T-helper 2 cell (primary cell): ENCODE measurements at places on chromosomes 11 and 22.

- DNase-seq: no peak
Measured at GRCh38 chr11:110172468-110173065, 79.4 kb downstream of the ZC3H12C start.

GRCh38 chr11:35418282-35419183, 825 bp downstream of the SLC1A2 start:
- DNase-seq: no peak

DNA sequence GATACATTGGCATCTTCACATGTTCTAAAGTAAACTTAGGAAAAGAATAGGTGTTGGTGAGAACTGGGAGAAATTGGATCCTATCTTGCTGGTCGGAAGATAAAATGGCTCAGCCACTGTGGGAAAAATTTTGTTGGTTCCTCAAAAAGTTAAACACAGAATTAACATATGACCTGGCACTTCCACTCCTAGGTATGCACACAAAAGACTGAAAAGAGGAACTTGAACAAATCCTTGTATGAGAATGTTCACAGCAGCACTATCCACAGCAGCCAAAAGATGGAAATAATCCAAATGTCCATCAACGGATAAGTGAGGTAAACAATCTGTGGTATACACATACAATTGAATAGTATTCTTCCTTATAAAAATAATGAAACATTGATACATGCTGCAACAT, 4.8 kb upstream of the TPH1 start:
- DNase-seq: no peak

- DNase-seq: no peak
Measured at GRCh38 chr11:85709941-85710702, 24.1 kb upstream of the CCDC89 start.

- DNase-seq: no peak
Measured at GRCh38 chr11:73186294-73186850, 31.7 kb upstream of the P2RY2 start.

DNA sequence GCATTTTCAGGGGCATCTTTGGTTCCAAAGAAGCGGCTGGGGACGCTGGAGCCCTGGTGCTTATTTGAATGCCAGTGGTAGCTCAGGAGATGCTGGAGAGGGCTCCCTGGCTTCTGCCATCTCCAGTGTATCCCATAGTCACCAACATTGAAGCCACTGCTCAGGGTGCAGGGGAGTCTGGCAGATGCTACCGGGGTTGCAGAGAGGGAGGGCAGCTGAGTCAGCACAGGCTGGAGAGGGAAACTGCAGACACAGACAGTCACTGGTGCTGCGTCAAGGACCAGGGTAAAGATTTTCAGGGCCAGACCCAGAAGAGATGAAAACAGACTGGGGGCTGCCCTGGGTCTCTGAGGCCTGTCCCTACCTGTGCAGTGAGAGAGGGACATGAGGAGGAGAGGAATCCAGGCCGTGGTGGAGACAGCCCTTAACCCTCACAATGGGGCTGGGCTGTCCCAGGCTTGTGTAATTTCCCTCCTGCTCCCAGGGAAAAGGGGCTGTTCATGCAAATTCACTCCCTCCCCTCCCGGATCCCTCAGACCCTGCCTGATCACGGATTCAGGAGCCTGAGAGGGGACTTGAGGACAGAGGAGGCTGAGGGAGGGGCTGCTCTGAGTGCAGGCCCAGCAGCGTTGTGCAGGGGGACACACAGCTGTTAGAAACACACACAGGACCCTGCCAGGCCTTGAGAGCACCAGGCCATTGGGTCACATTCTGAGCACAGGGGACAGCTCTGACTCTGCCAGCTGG, 126.9 kb upstream of the GRK3 start:
- DNase-seq: no peak

DNA sequence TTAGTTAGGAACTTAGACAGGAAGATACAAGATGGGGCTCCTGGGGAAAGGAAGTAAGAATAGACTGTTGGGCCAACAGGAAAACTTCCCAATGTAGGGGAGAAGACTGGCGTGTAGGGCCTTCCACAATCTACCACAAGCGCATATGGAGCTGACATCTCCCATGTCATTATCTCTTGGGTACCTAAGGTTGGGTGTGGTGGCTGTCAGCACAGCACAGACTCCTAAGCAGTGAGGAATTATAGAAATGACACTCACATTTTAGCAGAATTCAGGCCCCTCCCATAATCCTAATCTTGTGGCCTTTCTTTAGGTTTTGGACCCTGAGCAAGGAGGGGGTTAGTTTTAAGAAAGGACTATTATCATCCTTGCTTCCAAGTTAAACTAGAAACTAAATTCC, 11.6 kb downstream of the TRIM21 start:
- DNase-seq: no peak
